A549 treated with dexamethasone at 1 μM for 4 hours (cell line): ENCODE measurements at places on chromosomes 12 and 14. TPM values are rescaled to one million over a fixed set of nuclear protein-coding genes. Genes with fewer than 3 reads are reported as not detected.

Gene OTX2
- not detected in 5 replicates for total RNA-seq

Gene MANSC4
- not detected in 5 replicates for total RNA-seq

Gene APOF
- total RNA-seq: not detected in 5 replicates

Gene SLC25A47
- not detected in 5 replicates for total RNA-seq

Gene BATF
- not detected in 5 replicates for total RNA-seq

Gene NOS1
- total RNA-seq: 0.34 to 0.70 TPM (median 0.62 TPM) in 5 replicates

Gene ST8SIA1
- 0.09 TPM in 1 of 5 replicates, not detected in the others for total RNA-seq

Gene PIANP
- 0.56 to 1.0 TPM (median 0.96 TPM) in 5 replicates for total RNA-seq

Gene CCT2
- 288 to 351 TPM (median 298 TPM) in 5 replicates for total RNA-seq

Gene SERPINA10
- total RNA-seq: 0.04 TPM in 1 of 5 replicates, not detected in the others

Gene C12orf56
- 0.07 to 0.21 TPM (median 0.18 TPM) in 3 of 5 replicates, not detected in the others for total RNA-seq

Gene TIMM9
- total RNA-seq: 62.4 to 87.2 TPM (median 72.6 TPM) in 5 replicates

Gene PRB2
- total RNA-seq: 0.08 TPM in 1 of 5 replicates, not detected in the others
